ENCODE measurements at places on chromosomes 12 and 14. TPM values are rescaled to one million over a fixed set of nuclear protein-coding genes. Genes with fewer than 3 reads are reported as not detected.

GRCh38 chr14:31930493-31931240 is 146.4 kb upstream of the ARHGAP5 start:
- no peaks in the 10 kb centered on the region for H3K27me3 ChIP-seq
- no peaks in the 10 kb centered on the region for H3K36me3 ChIP-seq
- H3K4me1 ChIP-seq, result peaks cover 21% of the 10 kb centered on the region
- DNase-seq, result no peak
- no peak overlapping the region for H3K4me3 ChIP-seq

- H3K27ac ChIP-seq, result no peak overlapping the region
- H3K27me3 ChIP-seq, result no peaks in the 10 kb centered on the region
- no peaks in the 10 kb centered on the region for H3K36me3 ChIP-seq
Measured at GRCh38 chr12:75103822-75104221, 105.8 kb downstream of the KCNC2 start.

DNA sequence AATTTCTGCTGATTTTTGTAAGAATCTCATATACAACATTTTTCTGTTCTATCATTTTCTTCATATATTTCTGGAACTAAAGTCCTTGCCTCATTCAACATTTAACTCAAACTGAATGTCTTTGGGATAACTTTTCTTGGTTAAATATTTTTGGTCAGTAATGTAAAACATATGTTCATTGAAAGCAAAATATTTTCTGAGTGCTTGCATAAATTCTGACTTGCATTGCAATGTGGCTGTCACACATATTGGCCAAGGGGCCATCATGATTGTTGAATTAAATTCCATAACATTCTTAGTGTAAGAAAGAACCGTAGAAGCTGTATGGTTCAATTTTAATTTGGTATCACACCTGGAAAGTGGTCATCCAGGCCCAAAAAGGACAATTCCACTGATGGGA is 369.4 kb downstream of the GALC start:
- H3K36me3 ChIP-seq, result peaks cover 2% of the 10 kb centered on the region
- H3K27me3 ChIP-seq, result no peaks in the 10 kb centered on the region
- no peak overlapping the region for H3K27ac ChIP-seq
- H3K4me3 ChIP-seq, result no peak overlapping the region
- no peak for DNase-seq

Gene GALNT8
- total RNA-seq, result 1.3 TPM

GRCh38 chr12:95633049-95633731 is 81.9 kb upstream of the USP44 start:
- no peak overlapping the region for H3K4me3 ChIP-seq
- no peak overlapping the region for H3K27ac ChIP-seq
- no peaks in the 10 kb centered on the region for H3K4me1 ChIP-seq
- DNase-seq, result peak; percentile 34

DNA sequence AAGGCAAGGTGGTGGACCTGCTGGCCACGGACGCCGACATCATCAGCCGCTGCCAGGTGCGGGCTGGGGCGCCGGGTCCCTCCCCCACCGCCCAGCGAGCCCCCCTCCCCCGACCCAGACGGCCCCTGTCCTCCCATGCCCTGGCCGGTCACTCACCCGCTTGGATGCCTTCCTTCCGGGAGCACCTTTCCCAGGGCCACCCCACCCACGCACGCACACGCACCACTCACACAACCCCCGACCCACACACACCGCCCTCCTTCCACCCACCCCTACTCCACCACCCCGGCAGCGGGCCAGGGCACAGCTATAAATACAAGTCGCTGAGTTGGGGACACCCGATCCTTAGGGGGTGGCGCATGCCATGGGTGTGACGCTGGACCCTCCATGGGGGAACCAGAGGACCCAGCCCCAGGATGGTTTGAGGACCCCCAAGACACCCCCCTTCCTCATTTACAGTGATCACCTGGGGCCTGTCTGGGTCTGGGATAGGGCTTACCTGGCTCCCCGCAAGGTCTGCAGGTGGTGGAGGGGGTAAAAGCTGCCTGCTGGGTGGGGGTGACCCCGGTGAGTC is 465 bp downstream of the ADSS1 start:
- peak; percentile 25 for DNase-seq
- H3K36me3 ChIP-seq, result peaks cover 2% of the 10 kb centered on the region
- H3K27me3 ChIP-seq, result no peaks in the 10 kb centered on the region
- H3K27ac ChIP-seq, result no peak overlapping the region
- peak overlapping the region; percentile 23 for H3K4me3 ChIP-seq
- no peaks in the 10 kb centered on the region for H3K4me1 ChIP-seq

DNA sequence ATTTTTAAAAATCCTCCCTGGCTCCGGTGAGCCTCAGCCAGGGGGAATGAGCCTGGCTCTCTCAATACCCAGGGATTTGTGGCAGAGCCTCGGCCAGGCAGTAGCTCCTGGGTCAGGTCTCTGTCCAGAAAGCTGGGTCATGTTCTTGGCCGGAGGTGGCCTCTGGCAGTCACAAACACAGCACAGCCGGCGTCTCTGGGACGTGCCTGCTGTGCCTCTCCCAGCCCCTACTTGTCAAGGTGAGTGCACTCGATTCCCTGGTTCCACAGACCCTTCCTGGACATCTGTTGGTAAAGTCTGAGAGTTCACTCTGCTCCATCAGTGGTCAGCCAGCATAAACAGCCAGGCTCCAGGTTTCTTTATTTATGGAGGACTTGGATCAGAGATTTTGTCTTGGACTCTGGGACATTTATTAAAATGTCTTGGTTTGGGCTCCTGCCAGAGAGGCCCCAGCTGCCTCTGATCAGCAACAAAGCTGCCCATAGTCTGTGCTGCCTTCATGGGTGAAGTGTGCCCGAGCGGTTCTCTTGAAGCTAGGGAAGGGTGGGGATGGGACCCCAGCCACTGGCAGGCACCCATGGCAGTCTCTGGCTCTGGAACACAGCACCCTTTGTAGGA is 56.7 kb downstream of the DGLUCY start:
- H3K4me3 ChIP-seq, result no peak overlapping the region
- peaks cover 4% of the 10 kb centered on the region for H3K4me1 ChIP-seq

GRCh38 chr12:100857418-100857817 is 62.8 kb downstream of the ANO4 start:
- H3K4me1 ChIP-seq, result no peaks in the 10 kb centered on the region
- no peak overlapping the region for H3K27ac ChIP-seq
- H3K27me3 ChIP-seq, result no peaks in the 10 kb centered on the region
- H3K36me3 ChIP-seq, result no peaks in the 10 kb centered on the region

Gene MYO1H
- not detected for total RNA-seq

GRCh38 chr14:36848213-36848612 is 186.6 kb downstream of the PAX9 start:
- no peak overlapping the region for H3K27ac ChIP-seq
- H3K4me1 ChIP-seq, result no peaks in the 10 kb centered on the region
- H3K27me3 ChIP-seq, result no peaks in the 10 kb centered on the region
- H3K4me3 ChIP-seq, result no peak overlapping the region
- DNase-seq, result no peak

DNA sequence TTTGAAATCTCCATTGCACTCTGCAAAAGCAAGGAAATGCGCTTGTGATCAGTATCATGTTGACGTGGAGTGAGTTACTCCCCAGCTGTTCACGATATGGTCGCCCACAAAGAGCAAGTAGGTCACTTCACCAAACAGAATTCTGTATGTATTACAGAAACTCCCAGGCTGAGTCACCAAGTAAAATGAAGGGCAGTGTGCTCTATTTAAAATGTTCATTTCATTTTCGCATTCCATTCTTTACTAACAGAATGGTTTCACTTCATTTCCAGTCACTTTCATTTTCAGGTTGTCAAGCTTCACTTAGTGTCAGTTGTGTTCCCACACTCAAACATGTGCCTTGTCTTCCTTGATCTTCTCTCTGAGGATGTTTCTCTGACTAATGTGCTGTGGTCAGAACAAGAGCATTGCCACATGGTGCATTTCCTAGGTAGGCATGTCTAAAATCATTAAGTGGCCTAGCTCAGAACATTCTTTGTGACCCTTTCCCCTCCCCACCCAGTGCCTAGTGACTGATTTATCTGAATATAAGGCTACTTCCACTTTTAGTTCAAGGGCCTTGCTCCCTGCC is 391.2 kb downstream of the RAD51B start:
- peaks cover 47% of the 10 kb centered on the region for H3K4me1 ChIP-seq
- peak overlapping the region; percentile 56 for H3K4me3 ChIP-seq
- DNase-seq, result peak; percentile 66
- peak overlapping the region; percentile 64 for H3K27ac ChIP-seq

Gene AHNAK2
- 0.05 TPM for total RNA-seq

DNA sequence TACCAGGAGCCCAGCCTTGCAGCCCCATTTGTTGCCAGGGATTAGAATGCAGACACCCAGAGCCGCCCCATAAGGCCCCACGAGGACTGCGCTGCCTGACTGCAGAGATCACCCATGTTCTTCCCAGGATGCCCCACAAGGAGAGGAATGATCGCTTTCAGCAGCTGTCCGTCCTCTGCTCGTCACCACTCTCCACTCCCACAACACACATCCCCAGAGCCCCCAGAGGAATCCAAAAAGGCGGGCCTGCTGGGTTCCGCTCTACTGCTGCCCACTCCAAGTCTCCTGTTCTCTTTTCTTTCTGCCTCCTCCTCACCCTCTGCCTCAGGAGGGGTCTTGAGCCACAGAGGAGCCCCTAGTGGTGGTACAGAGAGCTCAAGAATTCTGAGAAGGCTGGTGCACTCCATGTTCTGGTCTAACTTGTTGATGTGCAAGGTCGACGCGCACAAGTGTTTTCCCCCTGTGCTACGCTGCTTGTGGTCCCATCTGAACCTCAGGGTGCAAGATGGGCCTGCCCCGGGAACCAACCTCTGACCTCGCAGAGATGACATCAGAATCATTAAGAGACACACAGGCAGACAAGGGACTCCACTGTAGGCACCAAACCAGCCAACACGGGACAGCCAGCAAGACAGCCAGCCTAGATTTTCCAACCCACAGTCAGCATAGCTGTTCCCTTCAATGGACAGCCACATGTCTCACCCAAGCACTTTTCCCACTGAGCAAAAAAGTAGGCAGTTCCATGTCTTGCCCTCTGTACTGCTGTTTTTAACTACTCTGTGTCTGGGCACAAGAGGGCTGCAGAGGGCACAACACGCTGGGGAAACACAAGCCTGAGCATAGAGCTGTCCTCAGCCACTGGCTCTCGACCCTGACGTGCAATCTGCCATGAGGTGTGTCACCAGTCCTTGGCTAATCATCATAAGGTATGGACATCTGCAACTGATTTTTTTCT is 29.9 kb downstream of the PXN start:
- no peaks in the 10 kb centered on the region for H3K27me3 ChIP-seq
- peaks cover 86% of the 10 kb centered on the region for H3K4me1 ChIP-seq
- peak; percentile 34 for DNase-seq
- no peak overlapping the region for H3K4me3 ChIP-seq
- peak overlapping the region; percentile 67 for H3K27ac ChIP-seq
- H3K36me3 ChIP-seq, result no peaks in the 10 kb centered on the region

Gene CRIP1
- total RNA-seq, result 390 TPM

DNA sequence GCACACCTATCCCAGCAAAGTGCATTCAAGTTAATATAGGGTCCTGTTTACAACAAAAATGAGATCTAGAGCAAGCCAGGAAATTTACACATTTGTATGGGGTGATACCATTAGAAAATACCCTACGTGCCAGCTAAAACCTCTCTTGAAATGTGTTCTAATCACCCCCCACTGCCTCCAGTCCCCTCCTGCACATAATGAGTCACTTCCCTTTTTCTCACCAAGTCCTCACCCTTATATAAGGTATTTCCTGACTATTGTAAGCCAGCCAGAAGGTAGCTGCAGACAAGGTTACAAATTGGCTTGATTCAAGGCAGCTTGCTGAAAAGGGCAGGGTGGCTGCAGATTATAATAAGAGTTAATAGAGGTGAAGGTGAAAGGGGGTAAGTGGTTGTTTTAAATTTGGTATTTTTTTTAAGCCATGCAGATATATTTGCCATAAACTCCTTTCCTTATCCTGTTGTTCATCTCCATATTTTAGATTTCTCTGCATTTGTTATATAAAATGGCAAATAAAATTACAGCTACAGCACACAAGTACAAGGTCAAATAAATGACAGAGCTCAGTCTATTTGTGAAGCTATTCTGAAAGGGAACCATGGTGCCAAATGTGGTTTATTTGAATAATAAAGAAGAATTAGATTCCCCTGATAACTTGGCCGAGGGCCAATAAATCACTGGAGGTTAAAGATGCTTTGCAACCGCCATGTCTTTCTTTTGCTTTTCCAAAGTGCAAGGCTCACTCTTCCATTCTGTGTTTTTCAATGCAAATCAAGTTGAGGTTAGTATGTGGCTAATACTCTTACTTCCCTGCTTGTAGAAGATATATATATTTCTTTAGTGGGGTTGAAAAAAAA is 385.9 kb downstream of the EGLN3 start:
- peaks cover 3% of the 10 kb centered on the region for H3K27me3 ChIP-seq
- no peaks in the 10 kb centered on the region for H3K4me1 ChIP-seq
- no peak overlapping the region for H3K27ac ChIP-seq
- no peaks in the 10 kb centered on the region for H3K36me3 ChIP-seq
